ENCODE measurements at places on chromosomes 7 and 10.

- no peak for DNase-seq
These were observed 257.1 kb upstream of the KIAA1217 start for GRCh38 chr10:23951841-23952240.

- no peak for DNase-seq
These were observed 46.8 kb downstream of the ADAM12 start for GRCh38 chr10:126341491-126341890.

DNA sequence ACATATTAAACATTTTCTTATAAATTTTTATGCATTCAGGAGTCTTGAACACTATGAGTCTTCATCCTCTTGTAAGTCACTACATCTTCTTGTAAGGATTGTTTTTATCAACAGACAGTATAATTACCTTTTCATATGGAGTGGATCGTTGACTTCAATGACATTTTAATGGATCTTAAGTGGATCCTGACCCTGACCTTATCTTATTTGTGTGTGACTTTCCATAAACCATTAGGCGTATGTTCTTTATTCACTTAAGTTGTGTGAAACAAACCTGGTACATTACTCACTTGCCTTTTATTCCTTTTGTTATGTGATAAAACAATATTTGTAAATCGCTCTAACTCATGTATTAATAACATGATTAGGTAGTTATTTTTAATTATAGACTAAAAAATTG, 18.5 kb upstream of the SEMA3C start:
- DNase-seq = no peak

- DNase-seq = no peak
These were observed 109.4 kb upstream of the ADAM12 start for GRCh38 chr10:126497672-126498071.
